Keratinocyte (primary cell): ENCODE measurements at places on chromosomes 6 and 20.
A peak's percentile ranks its signal among the peaks of the same experiment; 100 is the strongest.

DNA sequence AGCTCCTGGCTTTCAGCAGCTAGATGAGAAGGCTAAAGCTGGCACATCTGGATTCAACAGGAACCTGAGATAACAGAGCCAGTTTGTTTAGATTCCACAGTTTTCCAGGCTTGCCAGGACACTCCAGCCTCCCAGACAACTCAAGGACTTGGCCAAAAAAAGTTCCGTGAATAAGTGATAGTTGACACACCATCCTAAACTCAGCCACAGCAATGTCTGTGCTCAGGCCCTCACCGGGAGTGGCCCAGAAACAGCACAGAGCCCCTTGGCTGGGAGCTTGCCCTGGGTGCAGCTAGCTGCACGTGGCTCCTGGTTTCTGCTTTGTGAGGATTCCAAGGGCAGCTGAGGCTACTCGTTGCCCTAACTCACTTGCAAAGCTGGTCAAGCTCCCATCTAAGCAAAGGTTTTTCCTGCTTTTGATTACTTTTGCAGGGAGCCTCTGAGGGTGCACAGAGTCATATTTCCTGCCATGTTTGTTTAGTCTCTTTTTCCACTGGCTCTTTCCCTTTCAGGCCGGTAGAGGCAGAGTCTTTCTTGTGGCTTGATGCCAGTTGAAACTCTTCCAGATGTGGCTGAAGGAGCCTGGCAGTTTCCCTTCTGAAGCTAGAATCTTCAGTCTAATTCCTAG lies 118.3 kb upstream of the ECI2 start:
- no peak overlapping the region for H3K4me3 ChIP-seq
- no peak for DNase-seq
- no peaks in the 10 kb centered on the region for H3K27me3 ChIP-seq
- H3K27ac ChIP-seq = no peak overlapping the region

DNA sequence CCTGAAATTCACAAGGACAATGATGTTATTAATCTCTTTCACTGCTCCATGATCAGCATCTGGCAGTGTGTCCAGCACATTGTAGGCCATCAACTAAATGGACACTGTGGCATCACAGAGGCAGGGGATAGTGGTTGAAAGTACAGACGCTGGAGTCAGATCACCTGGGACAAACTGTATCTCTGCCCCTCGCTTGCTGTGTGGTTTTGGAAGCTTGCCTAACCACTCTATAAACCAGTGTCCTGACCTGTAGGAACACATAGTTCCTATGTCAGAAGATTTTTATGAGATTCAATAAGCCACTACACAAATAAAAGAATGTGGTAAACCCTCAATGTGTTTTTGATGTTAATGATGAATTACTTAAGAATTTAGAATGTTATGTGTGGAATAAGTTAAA lies 219.3 kb upstream of the RNF217 start:
- no peak overlapping the region for H3K27ac ChIP-seq
- no peak for DNase-seq

- no peaks in the 10 kb centered on the region for H3K27me3 ChIP-seq
- no peaks in the 10 kb centered on the region for H3K4me1 ChIP-seq
- DNase-seq = no peak
- no peaks in the 10 kb centered on the region for H3K36me3 ChIP-seq
- no peak overlapping the region for H3K27ac ChIP-seq
Measured at GRCh38 chr6:117381749-117382148, 44.0 kb downstream of the ROS1 start.

GRCh38 chr20:36472637-36473090 lies 68.7 kb upstream of the MYL9 start:
- H3K4me1 ChIP-seq = peaks cover 37% of the 10 kb centered on the region
- DNase-seq = no peak
- H3K27ac ChIP-seq = peak overlapping the region; percentile 66
- no peaks in the 10 kb centered on the region for H3K27me3 ChIP-seq
- H3K4me3 ChIP-seq = peak overlapping the region; percentile 62

DNA sequence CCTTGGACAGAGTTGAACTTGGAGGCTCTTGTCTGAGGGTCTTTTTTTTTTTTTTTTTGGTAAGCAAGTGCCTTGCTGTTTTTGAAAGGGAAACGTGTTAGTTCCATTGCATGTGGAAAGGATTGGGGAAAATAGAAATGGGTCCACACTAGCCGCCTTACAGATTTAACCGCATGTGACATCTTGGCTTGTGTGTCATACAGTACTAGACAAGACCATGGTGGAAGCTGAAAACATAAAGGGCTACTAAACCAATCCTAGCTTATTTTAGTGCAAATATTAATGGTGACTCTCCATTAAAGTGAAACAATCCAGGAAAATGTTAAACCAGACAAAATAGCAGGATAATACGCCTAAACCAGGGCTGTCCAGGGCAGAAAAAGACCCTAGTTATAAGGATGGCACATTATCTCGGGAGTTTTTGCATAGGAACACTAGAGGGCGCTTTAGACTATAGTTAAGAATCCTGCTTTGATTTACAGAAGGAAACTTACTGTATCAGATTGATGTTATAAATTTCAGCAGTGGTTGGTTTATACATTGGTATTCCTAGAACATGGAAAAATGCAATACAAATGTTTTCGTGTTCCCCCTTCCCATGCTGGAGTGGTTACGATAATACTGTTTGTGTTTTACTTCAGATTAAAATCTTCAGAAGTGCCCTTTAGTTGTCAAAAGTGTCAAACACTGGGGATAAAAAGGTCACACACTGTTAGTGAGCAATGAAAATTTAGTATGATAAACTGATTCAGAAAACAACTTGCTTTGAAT lies 59.8 kb upstream of the DEK start:
- no peak for DNase-seq
- H3K4me1 ChIP-seq = peaks cover 29% of the 10 kb centered on the region
- no peak overlapping the region for H3K4me3 ChIP-seq
- H3K27me3 ChIP-seq = no peaks in the 10 kb centered on the region
- H3K27ac ChIP-seq = no peak overlapping the region

DNA sequence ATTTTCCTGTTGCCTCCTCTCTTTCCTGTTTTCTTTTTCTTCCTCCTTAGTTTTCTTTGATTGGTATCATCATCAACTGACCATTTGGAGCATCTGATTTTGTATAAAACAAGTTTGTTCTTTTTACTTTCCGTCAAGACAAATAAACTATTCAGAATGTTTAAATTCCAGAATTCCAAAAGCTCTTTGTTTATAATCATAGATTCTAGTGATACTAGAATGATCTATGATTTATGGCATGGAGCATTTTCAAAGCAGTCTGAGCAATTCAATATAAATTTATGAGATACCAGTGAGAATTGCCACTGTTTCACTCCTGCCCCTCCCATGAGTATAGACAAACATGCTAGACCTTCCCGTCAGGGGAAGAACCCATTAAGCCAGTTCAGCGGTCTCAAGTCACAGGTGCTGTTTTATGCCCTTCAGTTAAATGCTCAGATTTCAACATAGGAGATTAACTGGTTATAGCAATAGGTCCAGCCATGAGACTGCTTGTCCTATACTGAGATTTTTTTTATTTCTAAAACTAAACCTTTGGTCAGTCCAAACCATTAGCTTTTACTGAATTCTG lies 60.7 kb downstream of the GRIK2 start:
- no peak overlapping the region for H3K27ac ChIP-seq
- H3K4me3 ChIP-seq = no peak overlapping the region
- no peaks in the 10 kb centered on the region for H3K36me3 ChIP-seq
- DNase-seq = no peak
- H3K27me3 ChIP-seq = no peaks in the 10 kb centered on the region
- no peaks in the 10 kb centered on the region for H3K4me1 ChIP-seq

DNA sequence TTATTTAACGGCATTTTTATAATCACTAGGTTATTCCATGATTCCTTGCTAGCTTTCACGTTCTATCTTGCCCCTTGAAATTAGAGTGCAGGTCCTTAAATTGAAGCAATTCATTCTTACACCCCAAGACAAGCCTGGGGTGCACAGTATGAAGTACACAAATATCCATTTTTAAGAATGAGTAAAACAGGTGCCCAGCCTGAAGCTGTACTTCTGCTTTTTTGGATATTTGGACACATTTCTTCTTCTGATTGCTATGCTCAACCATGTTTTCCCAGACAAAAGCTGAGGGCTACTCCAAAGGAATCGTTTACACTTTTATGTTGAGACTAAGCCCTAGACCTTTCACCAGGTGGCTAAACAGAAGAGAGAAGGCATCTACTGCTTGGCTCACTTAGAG lies 7.9 kb upstream of the TAGAP start:
- peaks cover 21% of the 10 kb centered on the region for H3K27me3 ChIP-seq
- no peaks in the 10 kb centered on the region for H3K4me1 ChIP-seq
- H3K27ac ChIP-seq = no peak overlapping the region

DNA sequence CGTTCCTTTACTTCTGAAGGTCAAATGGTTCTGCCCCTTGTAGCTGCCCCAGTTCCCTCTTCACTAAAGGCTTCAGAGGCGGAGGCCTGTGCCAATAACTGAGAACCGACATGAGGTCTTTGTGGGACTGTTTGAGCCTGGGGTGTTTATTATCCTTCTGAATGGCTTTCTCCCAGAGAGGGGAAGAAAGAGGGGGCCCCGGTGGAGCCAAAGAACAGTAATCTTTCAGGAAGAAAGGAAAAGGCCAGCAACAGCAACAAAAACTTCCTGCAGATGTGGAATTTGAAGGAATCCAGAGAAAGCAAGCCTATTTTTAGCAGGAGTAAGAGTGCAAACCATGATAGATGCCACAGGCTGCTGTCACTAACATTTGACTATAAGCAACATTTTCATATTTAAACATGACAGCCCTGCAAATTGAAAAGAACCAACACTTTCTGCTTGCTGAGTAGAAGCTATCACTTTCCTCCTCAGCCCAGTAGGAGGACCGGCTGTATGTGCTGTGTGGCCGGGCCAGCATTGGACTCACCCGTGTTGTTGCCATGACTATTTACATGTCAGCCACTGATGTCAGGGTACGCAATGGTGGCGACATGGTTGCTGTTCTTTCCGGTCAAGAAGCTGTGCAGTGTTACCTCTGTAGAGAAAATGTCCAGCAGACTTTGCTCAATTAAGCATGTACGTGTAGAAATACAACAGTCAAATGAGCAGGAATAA lies 121.3 kb downstream of the SOBP start:
- no peak overlapping the region for H3K27ac ChIP-seq
- no peaks in the 10 kb centered on the region for H3K27me3 ChIP-seq
- DNase-seq = no peak
- H3K36me3 ChIP-seq = no peaks in the 10 kb centered on the region
- no peak overlapping the region for H3K4me3 ChIP-seq

GRCh38 chr6:160974304-160974771 lies 17.2 kb upstream of the MAP3K4 start:
- H3K4me3 ChIP-seq = no peak overlapping the region
- H3K36me3 ChIP-seq = no peaks in the 10 kb centered on the region
- H3K4me1 ChIP-seq = peaks cover 34% of the 10 kb centered on the region
- H3K27ac ChIP-seq = peak overlapping the region; percentile 79

GRCh38 chr6:3227363-3228045 lies at the start of gene TUBB2B:
Gene TUBB2B, minus strand, starts transcription at chr6:3227653. Its CDS starts 110 bp downstream, at chr6:3227543.
- no peak within 1 kb of the TSS for H3K27ac ChIP-seq
- peaks cover 18% of the 10 kb centered on the region for H3K4me1 ChIP-seq
- H3K27me3 ChIP-seq = peaks cover 79% of the 10 kb centered on the region
- peak within 1 kb of the TSS; percentile 26 for H3K4me3 ChIP-seq

DNA sequence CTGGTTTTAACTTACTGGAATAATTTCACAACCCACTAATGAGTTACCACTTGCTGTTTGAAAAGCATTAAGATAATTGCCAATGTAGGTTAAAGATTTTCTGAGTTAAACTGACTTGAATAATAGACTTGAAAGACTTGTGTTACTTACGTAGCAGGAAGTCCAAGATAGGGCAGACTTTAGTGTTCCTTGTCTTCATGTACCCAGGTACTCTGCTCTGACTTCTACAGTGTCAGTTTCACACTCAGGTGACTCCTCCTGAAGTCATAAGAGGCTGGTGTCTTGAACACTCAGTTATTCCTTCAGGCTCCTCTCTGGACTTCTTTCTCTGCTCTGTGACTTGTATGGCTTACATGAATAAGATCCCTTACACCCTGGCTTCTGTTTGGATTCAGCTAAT lies 76.3 kb upstream of the SGK1 start:
- no peaks in the 10 kb centered on the region for H3K36me3 ChIP-seq
- no peaks in the 10 kb centered on the region for H3K27me3 ChIP-seq
- H3K4me1 ChIP-seq = peaks cover 30% of the 10 kb centered on the region
- peak overlapping the region; percentile 50 for H3K27ac ChIP-seq

DNA sequence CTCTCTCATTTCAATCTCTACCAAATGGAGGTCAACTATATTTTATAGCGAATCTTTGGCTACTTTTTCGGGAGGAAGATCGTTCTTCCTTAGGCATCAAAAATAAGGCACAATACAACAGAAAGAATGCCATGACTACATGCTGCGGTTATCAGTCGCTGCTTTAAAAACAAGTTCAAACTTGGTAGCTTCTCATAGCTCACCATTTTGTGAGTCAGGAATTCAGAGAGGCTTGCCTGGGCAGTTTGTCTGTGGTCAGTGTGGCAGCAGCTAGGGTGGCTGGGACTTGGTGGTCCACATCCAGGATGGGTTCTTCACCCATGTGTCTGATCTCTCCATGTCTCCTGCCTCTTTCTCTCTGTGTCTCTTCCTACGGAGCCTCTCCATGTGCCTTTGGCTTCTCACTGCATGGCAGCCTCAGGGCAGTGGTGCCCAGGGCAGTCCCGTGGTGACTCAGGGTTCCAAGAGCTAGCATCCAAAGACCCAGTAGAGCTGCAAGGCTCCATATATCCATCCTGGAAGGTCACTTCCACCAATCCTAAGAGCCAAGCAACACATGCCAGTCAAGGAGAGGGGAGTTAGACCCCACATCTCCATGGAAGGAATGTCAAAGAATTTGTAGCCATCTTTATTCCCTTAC lies 10.4 kb downstream of the SCML4 start:
- peak; percentile 93 for DNase-seq
- peaks cover 17% of the 10 kb centered on the region for H3K4me1 ChIP-seq
- H3K27me3 ChIP-seq = no peaks in the 10 kb centered on the region
- no peak overlapping the region for H3K4me3 ChIP-seq

GRCh38 chr20:31868853-31869672 lies 1.3 kb downstream of the DUSP15 start:
- DNase-seq = no peak
- no peaks in the 10 kb centered on the region for H3K4me1 ChIP-seq
- H3K4me3 ChIP-seq = no peak overlapping the region

- no peak overlapping the region for H3K4me3 ChIP-seq
- no peaks in the 10 kb centered on the region for H3K27me3 ChIP-seq
- peaks cover 16% of the 10 kb centered on the region for H3K36me3 ChIP-seq
- H3K4me1 ChIP-seq = peaks cover 60% of the 10 kb centered on the region
- H3K27ac ChIP-seq = peak overlapping the region; percentile 2
- DNase-seq = no peak
Measured at GRCh38 chr6:54876365-54876764, 29.8 kb downstream of the FAM83B start.
